Stimulated activated CD8-positive, alpha-beta memory T cell treated with anti-CD3 and anti-CD28 coated beads, Interleukin-2, amount 100 ng/mL, for 1 hour (primary cell): ENCODE measurements at places on chromosomes 16 and 17.
A peak's percentile ranks its signal among the peaks of the same experiment; 100 is the strongest.

- DNase-seq, result no peak
Observed at GRCh38 chr16:90081606-90081970, 4.5 kb upstream of the PRDM7 start.

DNA sequence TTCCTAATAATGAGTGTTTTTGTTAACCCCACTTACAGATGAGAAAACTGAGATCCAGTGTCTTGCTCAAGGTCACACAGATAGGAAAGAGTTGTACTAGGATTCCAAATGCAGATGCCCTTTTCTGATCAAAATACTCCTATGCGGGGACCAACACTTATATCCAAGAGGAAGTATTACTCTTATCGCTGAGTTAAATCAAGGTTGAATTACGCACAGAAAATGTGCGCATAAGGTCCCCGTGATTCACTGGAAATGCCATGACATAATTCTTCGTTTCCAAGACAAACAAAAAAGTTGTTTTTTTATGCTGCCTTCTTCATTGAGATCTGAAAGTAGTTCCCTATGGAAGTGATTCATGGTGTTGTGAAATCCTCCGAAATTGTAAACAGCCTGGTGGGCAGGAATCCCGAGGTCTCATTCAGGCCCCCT lies 463.8 kb upstream of the HSBP1 start:
- DNase-seq, result no peak

DNA sequence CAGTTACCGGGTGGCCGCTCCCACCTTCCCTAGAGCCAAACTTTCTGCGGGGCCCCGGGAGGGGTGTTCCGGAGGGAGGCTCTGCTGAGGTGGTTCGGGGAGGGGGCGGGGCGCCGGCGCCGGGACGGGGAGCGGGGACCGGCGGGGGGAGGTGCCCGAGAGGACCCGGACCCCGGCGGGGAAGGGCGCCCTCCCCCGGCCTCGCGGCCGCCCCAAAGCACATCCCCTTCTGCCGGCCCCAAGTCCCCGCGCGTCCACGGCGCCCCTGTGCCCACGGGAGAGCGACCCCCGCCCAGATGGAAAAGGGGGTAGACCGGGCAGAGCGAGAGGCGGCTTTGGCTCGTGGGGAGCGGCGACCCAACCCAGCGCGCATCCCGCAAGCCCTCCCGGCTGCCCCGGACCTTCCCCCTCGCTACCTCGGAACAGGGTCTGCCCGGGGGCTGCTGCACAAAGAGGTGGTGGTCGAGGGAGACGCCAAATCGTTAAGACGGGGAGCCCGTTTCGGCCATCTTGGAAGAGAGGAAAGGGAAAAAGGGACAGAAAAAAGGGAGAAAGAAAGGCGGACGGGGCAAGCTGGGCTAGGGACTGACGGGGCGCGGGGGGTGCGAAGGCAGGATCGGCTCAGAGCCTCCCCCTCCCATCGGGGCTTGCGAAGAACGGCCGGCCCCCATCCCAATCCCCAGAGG lies 530 bp downstream of the PCGF2 start:
- DNase-seq, result no peak

GRCh38 chr17:61168506-61168905 lies 231.1 kb upstream of the TBX2 start:
- DNase-seq, result no peak

DNA sequence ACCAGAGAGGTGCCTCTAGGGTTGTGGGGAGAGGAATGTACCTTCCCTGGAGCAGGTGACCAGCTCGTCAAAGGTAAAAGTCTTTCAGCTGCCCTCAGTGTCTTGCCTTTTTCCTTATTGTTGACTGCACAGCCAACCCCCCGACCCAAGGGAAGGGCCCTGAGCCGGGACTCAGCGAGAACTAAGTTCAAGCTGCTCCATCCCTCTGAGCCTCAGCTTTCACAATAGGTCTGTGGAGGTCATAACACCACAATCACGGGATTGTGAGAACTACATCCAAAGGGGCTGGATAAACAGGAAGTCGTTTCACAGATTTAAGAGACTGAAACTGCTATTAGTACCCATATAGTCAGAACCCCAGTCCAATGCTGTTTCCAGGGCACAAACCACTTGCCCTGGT lies 2.6 kb upstream of the KRT36 start:
- DNase-seq, result no peak

GRCh38 chr17:50923611-50924010 lies 57.5 kb upstream of the TOB1 start:
- DNase-seq, result no peak

DNA sequence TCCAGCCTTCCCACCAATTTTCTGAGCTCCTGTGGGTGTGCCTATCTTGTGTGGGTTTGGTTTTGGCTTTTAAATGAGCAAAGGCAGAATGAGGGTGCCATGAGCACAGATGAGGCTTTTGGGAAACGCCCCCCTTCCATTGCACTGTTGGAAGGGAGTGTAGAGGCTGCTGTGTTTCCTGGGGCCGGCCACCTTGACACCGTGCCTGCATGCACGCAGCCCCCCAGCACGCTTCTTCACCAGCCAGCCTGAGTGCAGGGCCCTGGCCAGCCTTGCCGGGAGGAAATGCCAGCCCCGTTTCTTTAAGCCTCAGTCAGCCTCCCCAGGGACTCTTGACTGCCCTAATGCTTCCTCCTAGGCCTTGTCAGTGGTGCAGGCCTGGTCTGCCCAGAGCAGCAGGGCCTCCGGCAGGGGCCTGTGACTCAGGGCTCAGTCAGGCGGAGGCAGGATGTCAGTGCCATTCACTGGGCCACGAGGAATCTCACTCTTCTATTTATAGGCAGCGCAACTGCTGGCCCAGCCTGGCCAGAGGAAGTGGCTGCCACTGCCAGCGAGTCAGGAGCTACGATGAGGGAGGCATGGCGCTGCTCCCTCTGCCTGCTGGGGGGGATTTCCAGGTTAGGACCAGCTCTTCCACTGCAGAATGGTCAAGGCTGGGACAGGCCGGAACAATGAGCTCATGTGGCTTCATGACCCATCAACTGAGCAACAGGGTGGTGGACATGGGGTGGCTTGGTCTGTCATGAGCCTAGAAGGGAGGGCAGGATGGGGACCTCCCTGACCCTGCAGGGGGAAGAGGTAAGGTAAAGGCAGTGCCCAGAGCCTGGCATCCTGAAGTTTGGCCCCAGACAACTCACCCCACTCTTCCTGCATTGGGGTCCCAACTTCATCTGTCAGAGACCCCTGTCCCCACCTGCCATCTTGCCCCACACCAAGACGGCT lies 205.2 kb downstream of the RAB11FIP4 start:
- no peak for DNase-seq

GRCh38 chr16:19184823-19185509 lies 16.9 kb downstream of the SYT17 start:
- DNase-seq, result no peak

GRCh38 chr16:3074860-3075522 lies 9.6 kb downstream of the IL32 start:
- DNase-seq, result peak; percentile 58

DNA sequence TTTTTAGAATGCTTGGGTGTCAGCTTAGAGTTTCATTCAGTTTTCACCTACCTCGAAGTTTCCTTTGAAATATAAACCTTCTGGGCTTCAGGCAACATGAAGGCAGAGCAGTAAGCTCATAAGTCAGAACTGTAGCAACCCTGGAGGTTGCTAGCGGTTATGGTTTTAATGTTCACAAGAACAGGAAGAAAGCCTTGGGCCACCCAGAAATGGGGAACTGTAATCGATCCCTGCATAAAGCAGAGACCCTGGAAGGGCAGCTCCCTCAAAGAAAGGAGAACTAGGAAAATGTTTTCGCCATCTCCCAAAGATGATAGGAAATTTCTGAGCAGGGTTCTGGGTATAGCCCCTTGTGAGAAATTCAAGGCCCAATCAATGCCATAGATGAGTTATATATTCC lies 47.8 kb upstream of the RASL10B start:
- no peak for DNase-seq

- no peak for DNase-seq
Observed at GRCh38 chr16:50193594-50193993, 40.5 kb downstream of the TENT4B start.

- DNase-seq, result no peak
Observed at GRCh38 chr16:77820340-77820739, 32.0 kb downstream of the VAT1L start.

GRCh38 chr16:60991886-60992285 lies 1044.4 kb downstream of the CDH8 start:
- DNase-seq, result no peak

DNA sequence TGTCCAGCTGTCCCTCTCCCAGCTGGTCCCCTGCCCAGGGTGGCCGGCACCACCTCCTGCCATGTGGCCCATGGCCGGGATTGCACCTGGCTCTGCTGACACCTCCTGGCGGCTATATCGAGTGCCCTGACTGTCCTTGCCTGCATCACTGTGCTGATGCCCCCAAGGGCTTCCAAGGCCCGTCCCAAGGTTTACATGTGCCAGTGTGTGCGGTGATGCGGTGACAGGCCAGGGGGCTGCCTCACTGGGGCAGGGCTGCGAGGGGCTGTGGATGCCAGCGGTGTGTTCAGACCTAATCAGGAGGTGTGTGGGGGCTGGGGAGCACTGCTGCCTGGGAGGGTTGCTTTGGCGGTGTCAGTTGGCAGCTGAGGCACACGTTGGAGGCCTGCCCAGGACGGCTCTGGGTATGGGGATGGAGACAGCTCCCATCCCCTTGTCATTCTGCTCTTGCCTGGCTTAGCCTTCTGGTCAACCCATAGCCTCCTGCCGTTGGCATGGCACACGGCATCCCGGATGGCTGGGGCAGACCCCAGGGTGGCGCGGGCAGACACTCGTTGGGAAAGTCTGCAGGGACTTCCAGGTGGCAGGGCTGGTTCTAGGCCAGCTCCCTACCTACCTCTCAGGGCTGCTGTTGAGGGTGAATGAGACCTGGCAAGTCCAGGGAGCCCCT lies 5.5 kb downstream of the MAP2K3 start:
- no peak for DNase-seq

- no peak for DNase-seq
Observed at GRCh38 chr16:48450367-48450766, 65.2 kb upstream of the SIAH1 start.

DNA sequence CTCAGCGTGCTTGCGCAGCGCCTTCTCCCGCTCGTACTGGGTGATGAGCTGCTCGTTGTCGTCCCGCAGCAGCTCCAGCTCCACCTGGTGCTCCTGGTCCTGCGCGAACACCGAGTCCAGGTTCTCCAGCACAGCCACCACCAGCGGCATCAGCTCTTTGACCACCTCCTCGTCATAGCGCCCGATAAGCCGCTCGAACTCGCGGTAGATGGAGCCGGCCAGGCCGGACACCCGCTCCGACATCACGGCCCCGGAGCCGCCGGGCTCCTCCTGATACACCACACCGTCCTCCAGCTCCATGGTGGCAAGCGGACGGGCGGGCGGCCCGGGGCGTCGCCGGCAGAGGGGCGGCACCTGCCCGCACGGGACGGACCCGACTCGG lies 320 bp downstream of the SPAG9 start:
- DNase-seq, result peak; percentile 20

- DNase-seq, result no peak
Observed at GRCh38 chr17:57294101-57294500, 37.8 kb downstream of the MSI2 start.

- no peak for DNase-seq
Observed at GRCh38 chr16:14668556-14669223, 25.4 kb downstream of the PLA2G10 start.

GRCh38 chr17:520447-521182 lies 168.0 kb upstream of the RPH3AL start:
- no peak for DNase-seq

DNA sequence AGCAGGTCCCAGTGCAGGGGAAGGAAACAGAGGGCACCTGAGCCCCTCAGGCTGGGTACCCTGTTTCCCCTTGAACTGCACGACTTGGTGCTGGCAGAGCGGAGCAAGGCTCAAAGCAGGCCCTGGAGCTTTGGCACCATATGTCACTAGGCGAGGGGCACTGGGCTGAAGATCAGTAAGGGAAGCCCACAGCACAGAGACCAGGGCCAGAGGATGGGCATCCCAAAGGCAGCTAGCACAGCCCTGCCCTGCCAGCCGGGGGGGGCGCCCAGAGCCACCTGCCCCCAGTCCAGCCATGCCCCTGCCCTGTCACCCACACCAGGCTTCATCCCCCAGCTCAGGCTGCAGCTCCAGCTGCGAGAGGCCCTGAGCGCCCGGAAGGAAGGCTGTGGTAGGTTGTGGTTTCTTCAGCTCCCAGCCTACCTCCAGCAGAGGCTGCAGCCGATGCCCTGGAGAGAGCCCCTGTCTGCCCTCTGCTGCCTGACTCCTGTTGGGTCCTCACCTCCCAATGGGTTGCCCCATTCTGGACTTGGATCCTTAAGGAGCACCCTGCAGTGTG lies 10.9 kb downstream of the NHERF1 start:
- DNase-seq, result no peak

DNA sequence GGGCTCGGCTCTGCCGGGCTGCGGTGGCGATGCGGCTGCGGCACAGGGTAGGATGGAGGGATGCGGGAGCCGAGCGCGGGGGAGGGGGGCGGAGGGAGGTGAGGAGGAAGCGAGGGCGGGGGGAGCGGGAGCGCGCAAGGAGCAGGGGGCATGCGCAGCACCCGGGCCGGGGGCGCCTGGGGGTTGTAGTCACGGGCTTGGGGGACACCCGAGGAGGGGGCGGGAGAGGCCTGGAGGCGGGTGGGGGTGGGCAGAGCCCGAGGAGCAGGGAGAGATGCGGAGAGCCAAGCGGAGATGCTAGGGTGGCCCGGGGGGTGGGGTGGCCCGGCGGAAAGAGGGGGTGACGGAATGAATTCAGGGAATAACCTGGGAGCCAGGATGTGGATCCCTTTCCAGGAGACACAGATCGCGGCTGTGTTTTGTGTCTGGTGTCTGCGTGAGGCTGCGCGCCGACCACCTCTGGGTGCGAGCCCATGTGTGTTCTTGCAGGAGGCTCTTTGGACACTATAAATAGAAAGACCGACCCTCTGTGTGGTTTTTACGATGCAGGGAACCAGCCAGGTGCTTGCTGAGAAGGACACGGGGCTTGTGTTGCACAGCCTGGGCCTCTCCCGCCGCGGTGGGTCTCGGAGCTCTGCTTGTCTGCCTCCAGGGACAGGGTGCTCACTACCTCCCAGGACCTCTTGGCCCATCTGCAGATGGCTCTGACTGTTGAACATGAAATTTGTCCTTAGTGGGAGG lies at the start of gene STX1B:
Gene STX1B, minus strand, starts transcription at position 54 of the 741 bp plus-strand sequence. CDS start 242 bp downstream, outside the sequence.
- peak; percentile 14 for DNase-seq

- no peak for DNase-seq
Observed at GRCh38 chr16:47892999-47893398, 262.8 kb downstream of the ABCC12 start.

DNA sequence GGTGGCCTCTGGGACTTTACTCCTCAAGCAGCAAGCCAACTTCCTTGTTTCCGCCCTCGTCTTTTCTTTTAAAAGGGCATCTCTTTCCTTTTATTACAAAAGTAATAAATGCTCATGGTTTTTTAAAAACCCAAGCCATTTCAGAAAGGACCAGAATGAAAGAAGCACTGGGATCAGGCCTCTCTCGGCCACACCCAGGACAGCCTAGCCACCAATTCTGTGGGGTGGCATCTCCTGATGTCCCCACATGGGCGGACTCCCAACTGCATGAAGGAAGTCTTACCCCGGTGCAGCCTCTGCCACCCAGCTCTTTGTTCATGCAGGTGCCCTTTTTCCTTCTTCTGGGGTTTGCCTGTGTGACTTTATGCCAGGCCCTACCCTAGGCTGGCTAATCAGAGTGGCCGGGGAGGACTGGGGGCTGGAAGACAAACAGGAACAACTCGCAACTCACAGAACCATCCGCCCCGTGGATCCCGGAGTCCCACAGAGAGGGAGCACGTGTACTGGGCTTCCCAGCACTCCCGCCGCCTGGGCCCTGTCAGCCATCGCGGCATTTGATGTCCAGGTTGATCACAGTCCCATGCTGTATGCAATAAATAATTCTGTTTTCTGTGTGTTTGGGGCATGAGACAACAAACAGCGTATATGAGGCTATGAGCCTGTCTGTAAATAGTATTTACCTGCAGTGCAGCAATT lies 2.6 kb upstream of the RASD1 start:
- DNase-seq, result no peak
